ENCODE measurements at places on chromosomes 5 and 9. TPM values are rescaled to one million over a fixed set of nuclear protein-coding genes. Genes with fewer than 3 reads are reported as not detected.

TUSC1 gene
- not detected for total RNA-seq

STARD4 gene
- 17.2 TPM for total RNA-seq

PCDHB16 gene
- total RNA-seq = not detected

EIF4E1B gene
- not detected for total RNA-seq

SOHLH1 gene
- not detected for total RNA-seq

PCDHB1 gene
- total RNA-seq = not detected

ELOVL7 gene
- not detected for total RNA-seq

SLC6A19 gene
- total RNA-seq = not detected

LRRC19 gene
- total RNA-seq = not detected
